ENCODE measurements at places on chromosomes 16 and 17.
A peak's percentile ranks its signal among the peaks of the same experiment; 100 is the strongest.

DNA sequence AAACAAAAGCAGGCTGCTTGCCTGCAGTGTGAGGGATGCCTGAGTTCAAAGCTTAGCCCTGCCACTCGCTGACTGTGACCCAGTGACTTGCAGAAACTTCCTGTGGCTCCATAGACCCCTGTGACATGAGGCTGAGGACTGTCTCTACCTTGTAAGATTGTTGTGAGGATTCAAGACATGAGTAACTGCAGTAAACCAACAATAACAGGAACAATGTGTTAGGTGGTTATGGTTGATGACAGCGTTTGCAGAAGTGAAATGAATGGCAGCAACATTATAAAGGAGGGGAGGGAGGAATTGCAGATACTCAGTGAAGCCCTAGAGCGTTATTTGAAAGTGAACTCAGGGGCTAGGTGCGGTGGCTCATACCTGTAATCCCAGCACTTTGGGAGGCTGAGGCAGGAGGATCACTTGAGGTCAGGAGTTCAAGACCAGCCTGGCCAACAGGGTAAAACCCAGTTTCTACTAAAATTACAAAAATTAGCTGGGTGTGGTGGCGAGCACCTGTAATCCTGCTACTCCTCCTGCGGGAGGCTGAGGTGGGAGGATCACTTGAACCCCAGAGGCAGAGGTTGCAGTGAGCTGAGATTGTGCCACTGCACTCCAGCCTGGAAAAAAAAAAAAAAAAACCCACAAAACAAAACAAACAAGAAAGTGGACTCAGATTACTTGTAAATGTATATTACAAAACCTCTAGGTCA, 33.5 kb upstream of the EMP2 start:
- DNase-seq, result no peak

DNA sequence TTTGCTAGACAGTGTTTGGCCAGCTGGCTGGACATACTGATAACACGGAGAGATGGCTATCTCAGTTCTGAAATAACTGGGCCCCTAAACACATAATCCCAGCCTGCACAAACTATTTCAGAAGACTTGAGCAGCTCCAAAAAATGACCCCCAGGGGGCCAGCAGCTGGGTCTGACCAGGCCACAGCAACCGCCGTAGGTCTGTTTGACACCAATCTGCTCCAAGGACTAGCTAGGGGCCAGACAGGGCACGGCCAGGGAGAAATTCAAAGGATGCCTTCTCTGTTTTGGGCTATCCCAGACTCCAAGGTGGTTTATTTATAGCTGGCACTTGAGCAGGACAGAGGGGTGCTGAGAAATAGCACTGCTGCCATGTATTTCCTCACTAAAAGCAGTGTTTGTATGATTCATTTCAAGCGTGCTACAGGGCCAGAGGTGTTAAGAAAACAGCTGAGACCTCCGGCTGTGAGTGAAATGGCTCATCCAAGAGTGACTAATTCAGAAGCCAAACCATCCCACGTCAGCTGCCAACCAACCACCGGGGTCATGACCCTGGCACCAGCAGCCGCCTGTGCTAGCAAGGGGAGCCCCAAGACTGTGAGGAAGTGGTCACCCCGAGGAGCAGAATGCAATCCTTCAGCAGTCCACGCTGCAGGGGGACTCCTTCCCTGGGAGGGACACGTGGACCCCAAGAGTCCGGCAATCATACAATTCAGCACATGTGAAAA, 5.7 kb downstream of the GGA2 start:
- no peak for DNase-seq

- peak; percentile 19 for DNase-seq
Measured at GRCh38 chr16:7313170-7313569, 19.5 kb upstream of the RBFOX1 start.

DNA sequence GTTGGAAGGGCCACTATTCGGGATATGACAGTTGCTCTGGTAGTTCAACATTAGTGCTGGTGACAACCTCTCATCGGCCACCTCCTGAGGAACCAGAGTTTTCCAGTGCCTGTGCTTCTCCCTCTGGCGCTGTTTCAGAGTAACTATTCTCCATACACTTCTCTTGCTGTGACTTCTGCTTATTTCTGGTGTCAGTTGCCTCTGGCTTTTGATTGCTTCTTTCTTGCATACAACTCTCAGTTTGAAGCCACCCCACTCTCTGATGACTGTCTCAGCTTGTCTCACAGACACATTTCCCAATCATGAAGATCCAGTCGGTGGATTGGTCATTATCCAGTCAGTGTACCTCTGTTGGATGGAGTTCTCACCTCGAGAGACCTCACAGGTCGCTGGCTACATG, 3.4 kb upstream of the TM4SF5 start:
- no peak for DNase-seq

- no peak for DNase-seq
Measured at GRCh38 chr16:5176505-5176904, 78.9 kb upstream of the EEF2KMT start.

DNA sequence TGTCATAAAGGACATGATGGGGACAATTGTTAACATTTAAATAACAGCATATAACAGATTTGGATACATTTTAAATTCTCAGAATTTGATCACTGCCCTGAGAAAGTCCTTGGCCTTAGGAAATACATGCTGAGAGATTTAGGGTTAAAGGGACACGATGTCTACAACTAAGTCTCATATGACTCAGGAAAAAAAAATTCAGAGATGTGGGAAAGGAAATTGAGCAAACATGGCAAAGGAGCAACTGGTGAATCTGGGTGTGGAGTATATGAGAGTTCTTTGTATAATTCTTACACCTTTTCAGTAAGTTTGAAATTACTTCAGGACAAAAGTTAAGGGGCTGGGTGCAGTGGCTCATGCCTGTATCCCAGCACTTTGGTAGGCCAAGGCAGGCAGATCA, 18.2 kb downstream of the MPP3 start:
- no peak for DNase-seq
